AG08396 (cell line): ENCODE measurements at places on chromosomes 3 and 15.
A peak's percentile ranks its signal among the peaks of the same experiment; 100 is the strongest.

GRCh38 chr3:152226176-152226575 lies 42.6 kb upstream of the MBNL1 start:
- no peak for DNase-seq

DNA sequence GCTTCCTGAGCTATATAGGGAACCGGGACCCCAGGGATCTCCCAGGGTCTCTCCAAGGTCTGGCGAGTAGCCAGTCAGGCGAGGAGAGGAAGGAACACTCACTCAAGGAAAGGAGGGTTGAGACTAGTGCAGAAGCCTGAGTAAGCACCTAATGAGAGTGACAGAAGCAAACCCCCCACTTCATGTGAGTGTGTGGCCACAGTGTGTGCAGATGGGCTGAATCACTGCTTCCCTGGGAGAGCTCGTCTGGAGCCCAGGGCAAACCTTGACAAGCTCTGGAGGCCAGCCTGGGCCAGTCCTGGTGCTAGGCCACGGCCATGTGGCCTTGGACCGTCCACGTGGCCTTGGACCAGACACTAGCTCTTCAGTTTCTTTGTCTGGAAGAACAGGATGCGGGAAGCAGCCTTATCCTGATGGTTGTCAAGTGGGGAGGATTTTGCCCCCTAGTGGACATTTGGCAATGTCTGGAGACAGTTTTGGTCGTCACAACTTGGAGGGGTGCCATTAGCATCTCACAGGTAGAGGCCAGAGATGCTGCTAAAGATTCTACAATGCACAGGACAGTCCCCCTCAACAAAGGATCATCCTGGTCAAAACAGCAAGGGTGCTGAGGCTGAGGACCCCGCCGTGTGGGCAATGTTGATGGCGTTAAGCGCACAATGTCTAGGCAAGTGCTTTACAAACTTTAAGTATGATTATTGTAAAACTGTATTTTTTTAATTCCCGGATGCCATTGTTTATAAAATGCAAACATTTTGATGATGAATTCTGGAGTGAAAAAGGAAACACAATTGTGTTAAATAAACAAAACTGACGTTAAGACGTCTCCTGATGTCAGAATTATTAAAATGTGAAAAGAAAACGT lies 34.8 kb upstream of the CTSH start:
- peak; percentile 68 for DNase-seq

- no peak for DNase-seq
Observed at GRCh38 chr15:64267331-64267973, 88.5 kb downstream of the CSNK1G1 start.

- no peak for DNase-seq
Observed at GRCh38 chr3:177770383-177771230, 573.3 kb upstream of the TBL1XR1 start.

GRCh38 chr15:32730677-32731654 lies 13.2 kb downstream of the GREM1 start:
- peak; percentile 41 for DNase-seq

DNA sequence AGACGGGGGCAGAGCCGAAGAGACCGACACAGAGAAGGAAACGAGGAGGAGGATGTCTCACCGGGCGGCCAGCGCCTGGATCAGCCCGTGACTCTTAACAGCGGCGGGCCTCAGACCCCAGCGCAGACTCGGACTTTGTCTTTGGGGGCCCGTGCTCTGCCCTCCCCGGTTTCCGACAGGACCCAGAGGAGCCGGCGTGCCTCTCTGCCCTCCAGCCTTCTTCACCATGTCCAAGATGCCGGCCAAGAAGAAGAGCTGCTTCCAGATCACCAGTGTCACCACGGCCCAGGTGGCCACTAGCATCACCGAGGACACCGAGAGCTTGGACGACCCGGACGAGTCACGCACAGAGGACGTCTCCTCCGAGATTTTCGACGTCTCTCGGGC lies 1.0 kb downstream of the TSC22D2 start:
- no peak for DNase-seq

GRCh38 chr3:166422556-166422955 lies 585.3 kb upstream of the BCHE start:
- DNase-seq = no peak
